ENCODE measurements at places on chromosomes 13 and 19.

- DNase-seq = no peak
Measured at GRCh38 chr19:18833849-18834643, 2.3 kb downstream of the UPF1 start.

DNA sequence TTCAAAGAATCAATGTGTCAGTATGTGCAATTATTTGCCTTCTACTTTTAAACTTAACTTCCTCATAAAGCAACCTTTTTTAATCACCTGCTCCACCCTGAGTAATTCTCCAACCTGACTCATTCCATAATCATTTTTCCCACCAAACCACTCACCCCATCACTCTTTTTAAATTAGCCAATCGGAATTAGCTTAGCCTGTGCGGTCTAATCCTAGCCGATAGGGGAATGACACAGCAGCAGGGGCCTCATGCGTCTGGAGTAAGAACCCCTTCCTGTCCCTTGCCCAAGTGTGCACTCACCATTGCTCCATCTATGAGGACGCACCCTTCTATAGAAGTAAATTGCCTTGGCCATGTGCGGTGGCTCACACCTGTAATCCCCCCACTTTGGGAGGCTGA, 27.4 kb upstream of the ZNF83 start:
- no peak for DNase-seq

DNA sequence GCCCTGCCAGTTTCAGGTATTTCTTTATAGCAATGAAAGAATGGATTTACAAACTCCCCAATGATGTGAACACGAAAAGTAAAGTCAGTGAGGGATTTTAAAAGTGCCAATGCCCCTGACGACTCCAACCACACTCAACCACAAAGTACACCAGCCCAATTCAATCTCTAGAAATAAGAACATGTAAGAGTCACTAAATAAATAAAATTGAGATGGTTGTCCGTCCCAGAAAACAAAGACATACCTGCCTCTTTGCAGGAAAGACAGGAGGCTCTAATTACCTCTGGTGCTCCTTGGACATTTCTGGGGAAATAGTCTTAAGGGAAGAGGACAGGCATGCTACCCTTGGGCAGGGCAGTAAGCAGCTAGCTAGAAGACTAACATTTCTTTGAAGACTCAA, 55.8 kb downstream of the NALCN start:
- no peak for DNase-seq

DNA sequence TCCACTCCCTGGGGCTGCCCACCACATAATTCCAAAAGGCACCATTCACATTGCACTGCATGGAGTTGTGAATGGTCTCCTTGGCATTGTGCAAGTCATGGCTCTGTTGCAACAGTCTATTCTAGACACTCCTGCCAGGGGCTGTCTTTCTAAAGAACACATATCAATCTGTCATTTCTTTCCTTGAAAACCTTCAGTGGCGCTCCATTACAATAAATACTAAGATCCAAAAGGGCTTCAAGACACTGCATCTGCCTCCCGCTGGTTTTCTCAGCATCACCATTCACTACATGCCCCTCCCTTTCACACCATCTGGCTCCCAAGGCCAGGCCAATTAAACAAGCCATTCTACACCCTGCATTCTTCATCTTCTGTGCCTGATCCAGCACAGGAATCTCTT, 32.2 kb upstream of the TM9SF2 start:
- DNase-seq = no peak

- no peak for DNase-seq
Measured at GRCh38 chr13:23953860-23954512, 56.7 kb upstream of the C1QTNF9B start.

GRCh38 chr13:97072297-97072696, 78.0 kb upstream of the OXGR1 start:
- no peak for DNase-seq

GRCh38 chr13:40819797-40820315, 30.4 kb downstream of the SLC25A15 start:
- no peak for DNase-seq

DNA sequence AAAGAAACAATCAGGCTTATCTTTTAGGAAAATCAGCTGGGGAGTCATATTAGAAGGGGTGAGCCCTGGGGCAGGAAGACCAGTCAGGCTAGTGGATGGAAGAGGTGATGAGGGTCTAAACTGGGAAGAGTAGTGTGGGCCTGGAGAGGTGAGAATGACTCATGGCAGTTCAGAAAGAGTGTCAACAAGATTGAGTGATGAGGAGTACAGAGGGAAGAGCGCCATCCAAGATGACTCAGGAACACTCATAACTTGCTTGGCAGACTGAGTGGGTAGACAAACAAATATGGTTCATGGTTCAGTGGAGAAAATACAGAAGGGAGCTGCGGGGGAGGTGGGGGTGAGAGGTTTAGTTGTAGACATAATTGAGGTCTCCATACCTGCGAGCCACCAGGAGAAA, 17.3 kb upstream of the CLDN10 start:
- DNase-seq = no peak

DNA sequence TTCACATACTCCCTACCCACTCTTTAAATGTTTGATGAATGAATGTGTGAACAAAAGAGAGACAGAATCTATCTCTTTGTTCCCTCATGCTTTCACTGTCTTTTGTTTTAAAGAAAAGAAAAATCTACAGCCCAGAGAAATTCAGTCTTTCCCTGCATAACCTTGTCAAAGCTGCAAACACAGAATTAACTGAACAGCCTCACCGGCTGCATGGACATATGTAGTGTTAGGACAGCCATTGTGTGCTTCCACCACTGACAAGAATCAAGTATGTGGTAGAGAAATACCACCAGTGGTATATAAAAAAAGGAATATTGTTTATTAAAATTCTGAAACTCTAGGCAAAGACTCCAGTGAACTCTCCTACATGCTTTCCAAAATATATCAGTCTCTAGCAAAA, 348.4 kb upstream of the NBEA start:
- DNase-seq = no peak

GRCh38 chr13:81406639-81407292, 1065.8 kb upstream of the SPRY2 start:
- DNase-seq = no peak

- no peak for DNase-seq
Measured at GRCh38 chr19:14566712-14567077, 5.2 kb downstream of the NDUFB7 start.

- no peak for DNase-seq
Measured at GRCh38 chr19:49502866-49503581, 6.8 kb downstream of the RPS11 start.

DNA sequence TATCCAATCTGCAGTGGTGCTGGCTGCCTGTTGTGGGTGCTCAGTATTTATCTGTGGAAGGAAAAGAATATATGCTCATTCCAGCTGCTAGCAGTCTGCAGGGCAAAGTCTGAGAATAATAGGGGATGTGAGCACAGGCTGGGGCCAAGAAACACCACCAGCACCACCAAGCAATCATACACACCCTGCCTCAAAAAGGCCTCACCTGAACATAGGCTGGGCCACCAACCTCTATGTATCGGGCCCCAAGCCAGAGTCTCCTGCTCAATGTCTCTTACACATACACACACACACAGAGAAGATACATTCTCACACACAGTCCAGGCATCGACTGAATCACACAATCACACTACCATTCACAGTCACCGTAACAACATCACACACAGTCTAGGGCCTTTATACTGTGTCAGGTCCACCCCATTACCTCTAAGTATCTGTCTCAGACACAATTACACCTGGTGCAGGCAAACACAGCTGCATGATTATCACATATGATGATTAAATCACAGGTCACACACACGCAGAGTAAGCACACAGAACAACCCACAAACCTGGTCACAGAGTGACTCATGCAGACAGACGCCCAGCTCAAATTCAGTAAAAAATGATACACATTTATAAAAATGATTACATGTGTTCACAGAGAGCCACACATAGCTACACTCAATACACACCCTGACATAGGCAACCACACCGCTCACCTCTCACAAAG, 1.3 kb upstream of the ZSCAN22 start:
- DNase-seq = no peak

DNA sequence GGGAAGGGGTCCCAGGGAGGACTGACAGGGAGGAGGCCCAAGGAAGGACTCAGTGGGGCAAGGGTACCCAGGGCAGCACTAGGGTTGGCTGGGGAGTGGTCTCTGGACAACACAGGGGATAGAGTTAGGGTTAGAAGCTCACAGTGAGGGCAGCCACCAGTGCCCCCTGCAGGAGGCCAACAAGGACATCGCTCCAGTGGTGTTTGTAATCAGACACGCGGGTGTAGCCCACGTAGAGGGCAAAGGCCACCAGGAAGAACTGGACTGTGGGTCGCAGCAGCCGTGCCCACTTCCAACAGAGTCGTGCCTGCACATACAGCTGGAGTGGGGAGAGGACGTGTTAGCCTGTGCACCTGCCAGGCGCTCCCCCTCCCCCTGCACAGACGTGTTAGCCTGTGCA, 9.2 kb downstream of the PLPP2 start:
- DNase-seq = no peak

DNA sequence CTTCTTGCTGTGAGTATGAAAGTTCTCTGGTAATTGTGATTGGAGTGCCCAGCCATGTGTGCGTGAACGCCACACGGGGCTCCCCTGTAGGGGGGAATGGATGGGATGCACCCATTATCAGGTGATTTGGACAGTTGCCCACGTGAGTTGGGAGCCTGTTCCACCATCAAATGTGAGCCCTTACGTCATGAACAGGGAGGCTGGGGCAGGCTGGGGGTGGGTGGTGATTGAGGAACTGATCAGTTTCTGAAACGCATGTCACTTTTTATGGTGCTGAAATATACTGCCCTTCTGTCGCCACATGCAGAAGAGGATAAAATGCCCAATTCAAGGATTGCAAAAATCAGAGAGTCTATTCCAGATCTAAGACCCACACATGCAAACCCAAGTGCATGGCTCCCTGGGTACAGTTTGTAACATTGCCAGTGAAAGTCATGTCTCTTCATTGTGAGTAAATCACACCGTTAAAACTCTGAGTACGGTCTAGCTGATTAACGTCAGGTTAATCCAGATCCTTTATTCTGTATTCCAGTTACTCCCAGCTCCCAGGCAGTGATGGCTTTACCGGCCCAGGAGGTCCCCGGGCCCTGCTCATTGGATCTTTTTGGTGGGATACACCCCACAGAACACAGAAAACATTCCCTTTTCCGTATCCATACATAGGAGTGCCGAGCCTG, 90.2 kb downstream of the RAB20 start:
- no peak for DNase-seq

DNA sequence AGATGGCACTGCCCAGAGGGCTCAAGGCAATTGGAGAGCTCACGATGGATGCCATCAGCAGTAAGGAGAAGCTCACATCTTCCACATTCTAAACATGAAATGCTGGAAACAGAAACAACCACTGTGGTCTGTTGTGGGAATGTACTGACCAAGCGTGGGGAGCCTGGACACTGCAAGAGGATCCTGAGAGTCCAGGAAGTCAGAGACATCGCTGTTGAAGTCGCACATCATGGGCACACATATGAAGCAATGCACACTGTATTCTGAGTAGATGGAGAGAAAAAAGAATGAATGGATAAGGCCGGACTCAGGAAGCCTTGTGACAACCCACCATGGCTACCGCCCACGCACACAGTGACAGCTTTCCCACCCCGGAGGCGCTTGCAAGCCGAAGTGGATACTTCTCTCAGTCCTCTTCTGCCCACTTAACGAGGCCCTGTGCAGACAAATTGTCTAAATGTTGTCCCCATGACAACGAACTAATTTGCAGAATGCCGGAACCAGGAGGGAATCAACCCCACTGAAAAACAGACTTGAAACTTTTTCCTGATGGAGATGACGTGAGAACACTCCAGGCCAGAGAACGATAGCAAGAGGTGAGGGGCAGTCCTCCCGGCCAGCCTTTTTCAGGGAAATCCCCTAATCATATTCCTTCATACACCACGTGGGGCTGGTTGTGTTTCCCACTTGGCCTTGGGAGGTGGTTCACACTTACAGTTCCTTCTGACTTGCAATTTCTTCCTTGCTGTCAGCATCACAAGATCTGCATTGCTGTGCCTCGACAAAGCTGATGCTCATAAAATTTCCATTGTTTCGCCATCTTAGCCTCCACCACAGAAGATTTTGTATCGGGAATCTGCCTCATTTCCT, 109.6 kb upstream of the SERP2 start:
- no peak for DNase-seq

DNA sequence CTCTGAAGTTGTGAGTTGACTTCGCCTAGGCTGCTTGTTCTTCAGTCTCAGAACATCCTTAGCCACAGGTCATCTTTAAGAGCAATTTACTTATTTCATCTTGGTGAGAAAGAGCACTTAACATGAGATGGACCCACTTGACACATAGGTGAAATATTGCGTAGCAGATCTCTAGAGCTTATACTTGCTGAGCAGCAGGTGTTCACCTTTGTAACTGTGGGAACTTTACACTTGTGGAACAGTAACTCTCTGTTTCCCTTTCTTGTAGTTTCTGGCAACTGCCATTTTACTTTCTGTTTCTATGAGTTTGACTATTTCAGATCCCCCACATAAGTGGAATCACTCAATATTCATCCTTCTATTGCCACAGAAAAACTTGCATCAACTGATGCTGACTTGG, 95.7 kb downstream of the SLC10A2 start:
- no peak for DNase-seq

DNA sequence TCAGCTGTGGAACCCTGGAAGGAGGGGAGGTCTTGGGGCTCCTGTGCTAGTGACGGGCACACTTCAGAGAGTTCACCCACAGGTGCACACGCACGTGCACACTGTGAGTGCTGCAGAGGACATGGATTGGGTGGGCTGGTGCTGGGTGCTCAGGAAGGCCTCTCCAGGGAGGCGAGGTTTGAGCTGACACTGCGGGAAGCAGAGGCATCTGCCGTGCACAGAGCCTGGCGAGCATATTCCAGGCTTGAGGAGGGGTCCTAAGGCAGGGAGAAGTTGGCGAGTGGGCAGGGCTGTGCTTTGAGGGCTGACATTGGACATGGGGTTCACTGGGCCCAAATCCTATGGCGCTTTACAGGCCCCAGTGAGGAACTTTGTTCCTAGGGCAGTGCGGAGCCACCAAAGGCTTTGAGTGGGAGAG, 25.6 kb downstream of the CCDC8 start:
- no peak for DNase-seq

DNA sequence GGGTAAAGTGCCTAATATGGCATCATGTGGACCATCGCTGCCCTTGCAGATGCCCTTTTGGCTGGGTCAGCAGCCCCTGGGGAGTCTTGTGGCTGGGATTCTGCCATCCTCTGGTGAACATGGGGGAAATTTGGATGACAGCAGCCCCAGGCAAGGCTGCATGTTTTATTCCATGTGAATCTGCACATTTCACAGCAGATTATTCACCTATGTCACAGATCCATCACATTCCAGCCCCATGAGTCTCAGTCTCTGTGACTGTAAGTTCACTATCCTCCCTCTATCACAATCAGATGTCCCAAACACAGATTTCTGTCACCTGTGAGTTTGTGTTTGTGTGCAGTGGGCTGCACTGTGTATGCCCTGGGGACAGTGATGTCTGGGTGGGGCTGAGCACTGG, 36.8 kb upstream of the PSG9 start:
- no peak for DNase-seq

DNA sequence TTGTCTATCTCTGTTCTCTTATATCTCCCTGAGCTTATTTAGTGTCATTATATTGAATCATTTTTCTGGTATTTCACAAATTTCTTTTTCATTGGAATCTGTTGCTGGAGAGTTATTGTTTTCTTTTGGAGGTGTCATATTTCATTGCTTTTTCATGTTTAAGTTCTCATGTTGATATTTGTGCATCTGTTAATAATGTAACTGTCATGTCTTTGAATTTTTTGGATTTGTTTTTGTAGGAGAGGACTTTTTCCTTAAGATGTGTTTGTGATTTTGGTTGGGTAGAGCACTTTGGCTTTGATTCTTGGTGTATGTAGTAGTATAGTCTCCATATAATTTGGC, 64.0 kb downstream of the DNAJC3 start:
- DNase-seq = no peak

All from caudate nucleus (tissue), 63 donors.